ENCODE measurements at places on chromosomes 5 and 9. TPM values are rescaled to one million over a fixed set of nuclear protein-coding genes. Genes with fewer than 3 reads are reported as not detected.

- H3K27me3 ChIP-seq: no peaks in the 10 kb centered on the region
- DNase-seq: no peak
- no peak overlapping the region for H3K27ac ChIP-seq
- H3K4me3 ChIP-seq: no peak overlapping the region
- no peaks in the 10 kb centered on the region for H3K36me3 ChIP-seq
These were observed 20.7 kb downstream of the ROR2 start for GRCh38 chr9:91929331-91929730.

DNA sequence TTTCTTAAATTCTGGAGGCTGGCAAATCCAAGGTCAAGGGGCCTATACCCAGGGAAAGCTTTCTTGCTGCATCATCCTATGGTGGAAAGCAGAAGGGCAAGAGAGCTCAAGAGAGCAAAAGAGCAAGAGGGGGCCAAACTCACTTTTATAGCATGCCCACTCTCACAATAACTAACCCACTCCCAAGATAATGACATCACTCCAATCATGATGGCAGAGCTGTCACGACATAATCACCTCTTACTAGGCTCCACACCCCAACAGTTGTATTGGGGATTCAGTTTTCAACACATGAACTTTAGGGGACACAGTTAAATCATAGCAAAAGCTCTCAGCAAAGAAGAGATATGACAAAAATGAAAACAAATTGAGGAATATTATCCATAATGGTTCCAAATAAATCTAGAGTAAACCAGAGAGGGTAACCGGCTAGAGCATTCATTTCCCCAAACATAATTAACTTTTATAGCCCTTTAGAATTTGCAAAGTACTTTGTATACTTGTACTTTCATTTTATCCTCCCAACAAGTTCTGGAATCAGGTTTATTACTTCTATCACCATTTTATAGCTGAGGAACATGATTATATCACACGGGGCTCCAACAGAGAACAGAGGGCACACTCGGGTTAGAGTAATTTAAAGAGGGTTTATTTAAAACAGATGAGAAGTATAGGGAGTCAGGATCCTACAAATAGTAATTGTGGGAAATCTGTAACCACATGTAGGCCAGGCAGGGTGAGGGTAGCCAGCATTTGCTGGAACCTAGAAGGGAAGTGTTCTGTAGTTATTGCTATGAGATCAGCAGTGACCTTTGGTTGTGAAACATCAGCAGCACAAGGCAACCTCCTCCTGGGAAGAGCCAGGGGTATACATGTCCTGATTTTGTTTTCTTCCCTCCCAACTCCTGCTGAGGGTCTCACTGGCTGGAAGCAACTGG is 7.2 kb upstream of the TARS1 start:
- H3K27ac ChIP-seq: no peak overlapping the region
- no peaks in the 10 kb centered on the region for H3K4me1 ChIP-seq
- no peak overlapping the region for H3K4me3 ChIP-seq
- DNase-seq: no peak

DNA sequence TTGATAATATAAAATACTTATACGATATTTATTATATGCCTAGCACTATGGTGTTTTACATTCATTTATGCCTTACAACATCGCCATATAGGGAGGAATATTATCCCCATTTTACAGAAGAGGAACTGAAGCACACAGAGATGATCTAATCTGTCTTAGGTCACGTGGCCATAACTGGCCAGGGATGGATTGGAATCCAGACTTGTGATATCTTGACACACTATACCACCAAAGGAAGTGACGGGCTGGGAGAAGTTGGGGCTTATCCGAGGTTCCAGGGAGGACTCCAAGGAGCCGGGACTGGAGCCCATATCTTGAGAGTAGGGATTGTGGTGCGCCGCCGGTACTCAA is 129.8 kb downstream of the TMEM174 start:
- no peak overlapping the region for H3K4me3 ChIP-seq
- peaks cover 99% of the 10 kb centered on the region for H3K27me3 ChIP-seq
- H3K36me3 ChIP-seq: no peaks in the 10 kb centered on the region
- H3K4me1 ChIP-seq: peaks cover 7% of the 10 kb centered on the region
- DNase-seq: no peak
- H3K27ac ChIP-seq: no peak overlapping the region

- H3K36me3 ChIP-seq: no peaks in the 10 kb centered on the region
- no peaks in the 10 kb centered on the region for H3K4me1 ChIP-seq
- no peak overlapping the region for H3K4me3 ChIP-seq
- H3K27ac ChIP-seq: no peak overlapping the region
These were observed 90.3 kb downstream of the ANKRD55 start for GRCh38 chr5:56142614-56143372.

Gene QRFP
- not detected for total RNA-seq

Gene UNC13B
- total RNA-seq: 18.7 TPM

Data from heart left ventricle (tissue), 16 donors.